Stimulated activated CD4-positive, alpha-beta T cell treated with anti-CD3 and anti-CD28 coated beads, TNF-alpha, amount 100 ng/mL, for 24 hours (primary cell): ENCODE measurements at places on chromosomes 6 and 20.

DNA sequence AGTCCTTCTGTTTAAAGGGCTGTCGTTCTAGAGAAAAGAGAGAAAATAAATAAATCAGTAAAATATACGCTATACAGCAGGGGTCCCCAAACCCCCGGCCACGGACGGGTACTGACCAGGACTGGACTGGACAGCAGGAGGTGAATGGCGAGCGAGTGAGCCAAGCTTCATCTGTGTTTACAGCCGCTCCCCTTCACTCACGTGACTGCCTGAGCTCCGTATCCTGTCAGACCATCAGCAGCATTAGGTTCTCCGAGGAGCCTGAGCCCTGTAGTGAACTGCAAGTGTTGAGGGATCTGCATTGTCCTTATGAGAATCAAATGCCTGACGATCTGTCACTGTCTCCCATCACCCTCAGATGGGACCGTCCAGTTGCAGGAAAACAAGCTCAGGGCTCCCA, 76.5 kb downstream of the ZNF217 start:
- DNase-seq = no peak

DNA sequence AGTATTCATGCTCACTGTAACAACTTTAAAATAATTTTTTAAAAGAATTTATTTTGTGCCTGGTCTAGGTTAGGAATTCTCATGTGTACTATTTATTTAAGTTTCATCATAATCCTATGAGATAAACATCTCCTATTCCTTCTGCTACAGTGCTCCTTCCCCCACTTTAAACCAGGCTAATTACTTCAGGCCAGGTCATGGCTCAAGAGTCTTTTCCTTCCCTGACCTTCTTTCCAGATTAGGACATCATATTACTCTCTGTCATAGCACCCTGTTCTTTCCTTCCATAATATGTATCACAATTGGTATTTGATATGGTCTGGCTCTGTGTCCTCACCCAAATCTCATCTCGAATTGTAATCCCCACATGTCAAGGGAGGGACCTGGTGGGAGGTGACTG, 239.0 kb downstream of the BTBD9 start:
- DNase-seq = no peak

GRCh38 chr6:7087491-7087979, 20.2 kb upstream of the RREB1 start:
- no peak for DNase-seq

DNA sequence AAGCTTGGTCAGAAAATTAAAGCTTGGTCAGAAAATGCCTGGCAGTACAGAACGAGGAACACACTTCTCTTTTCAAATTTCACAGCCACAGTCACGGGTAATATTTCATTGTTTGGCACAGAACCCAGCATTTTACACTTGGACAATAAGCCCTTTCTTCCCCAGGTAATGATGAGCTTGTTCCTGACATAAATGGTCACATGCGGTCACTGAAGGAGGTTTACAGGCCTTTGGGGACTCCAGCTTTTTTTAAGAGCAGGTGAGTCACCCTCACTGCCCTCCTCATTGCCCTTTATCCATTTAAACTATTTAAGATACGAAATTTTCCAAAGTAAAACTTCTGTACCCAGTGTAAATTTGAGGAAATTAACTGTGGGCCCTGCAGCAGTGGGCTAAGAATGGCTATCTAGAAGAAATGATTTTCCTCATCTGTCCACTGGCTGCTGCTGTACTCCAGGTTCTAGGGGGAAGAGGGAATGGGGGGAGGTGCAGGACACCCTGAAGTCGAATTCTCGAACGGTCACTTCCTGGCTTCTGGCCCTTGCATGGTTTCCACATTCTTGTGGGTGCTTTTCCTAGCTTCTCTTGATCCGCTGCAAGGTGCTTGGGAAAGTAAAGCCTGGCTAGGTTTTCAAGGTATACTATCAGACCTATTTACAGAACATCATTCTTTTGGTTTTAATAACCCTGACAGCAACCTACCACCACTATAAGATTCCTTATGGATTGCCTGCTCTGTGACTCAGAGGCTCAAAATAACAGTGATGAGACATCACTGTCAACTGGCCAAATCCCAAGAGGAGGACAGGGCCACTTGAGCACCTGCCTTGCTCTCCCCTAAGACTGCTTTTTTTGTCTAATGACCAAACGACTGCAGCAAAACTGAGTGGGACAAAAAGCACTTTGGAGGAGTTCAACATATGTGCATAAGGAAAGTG, 75.8 kb downstream of the PREP start:
- no peak for DNase-seq

DNA sequence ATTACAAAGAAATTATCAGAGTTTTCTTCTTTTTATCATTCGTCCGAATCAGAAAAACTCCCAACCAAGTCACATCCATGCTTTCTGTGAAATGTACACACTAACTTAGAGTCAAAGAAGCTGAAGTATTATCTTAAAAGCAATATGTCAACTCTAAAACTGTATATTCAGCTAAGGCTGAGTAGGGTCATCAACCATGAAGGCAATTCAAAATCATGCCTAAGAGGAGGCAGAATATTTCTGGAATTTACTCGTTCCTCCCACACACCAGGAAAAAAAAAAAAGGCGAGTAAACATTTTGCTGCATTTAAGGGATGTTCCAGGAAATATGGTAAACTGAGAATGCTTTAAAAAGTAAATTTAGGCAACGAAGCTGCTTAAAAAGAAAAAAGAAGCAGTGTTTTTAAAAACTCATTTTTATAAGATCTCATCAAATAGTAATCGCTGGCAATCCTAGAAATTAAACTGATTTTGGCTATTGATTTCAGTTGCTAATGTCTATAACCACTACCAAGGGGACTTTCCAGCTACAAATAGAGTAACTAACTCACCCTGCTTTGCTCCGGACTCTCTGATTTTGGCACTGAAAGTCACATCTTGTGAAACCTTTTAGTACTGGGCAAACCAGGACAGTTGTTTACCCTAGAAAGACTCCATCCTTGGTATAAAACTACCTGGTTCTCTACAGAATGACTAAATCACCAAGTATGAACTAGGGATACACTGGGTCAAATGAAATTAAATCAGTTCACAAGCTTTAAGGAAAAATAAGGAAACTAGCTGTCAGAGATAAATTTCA, 82.8 kb downstream of the MBOAT1 start:
- DNase-seq = no peak

GRCh38 chr6:139941826-139942225, 567.4 kb upstream of the CITED2 start:
- no peak for DNase-seq

DNA sequence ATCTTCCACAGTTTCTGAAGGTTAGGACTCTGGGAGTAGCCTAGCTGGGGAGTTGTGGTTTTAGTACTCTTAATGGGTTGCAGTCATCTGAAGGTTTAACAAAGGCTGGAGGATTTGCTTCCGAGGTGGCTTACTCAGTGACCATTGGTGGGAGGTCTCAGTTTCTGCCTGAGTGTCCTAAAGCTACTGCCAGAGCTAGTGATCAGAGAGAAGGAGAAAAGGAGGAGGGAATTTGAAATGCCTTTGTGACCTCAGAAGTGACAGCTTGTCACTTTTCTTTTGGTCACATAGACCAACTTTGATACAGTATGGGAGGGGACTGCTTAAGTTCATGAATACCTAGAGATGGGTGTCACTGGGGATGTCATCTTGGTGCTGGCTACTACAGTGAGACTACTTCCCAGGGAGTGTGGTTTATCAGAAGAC, 41.3 kb downstream of the NCOA3 start:
- DNase-seq = no peak

DNA sequence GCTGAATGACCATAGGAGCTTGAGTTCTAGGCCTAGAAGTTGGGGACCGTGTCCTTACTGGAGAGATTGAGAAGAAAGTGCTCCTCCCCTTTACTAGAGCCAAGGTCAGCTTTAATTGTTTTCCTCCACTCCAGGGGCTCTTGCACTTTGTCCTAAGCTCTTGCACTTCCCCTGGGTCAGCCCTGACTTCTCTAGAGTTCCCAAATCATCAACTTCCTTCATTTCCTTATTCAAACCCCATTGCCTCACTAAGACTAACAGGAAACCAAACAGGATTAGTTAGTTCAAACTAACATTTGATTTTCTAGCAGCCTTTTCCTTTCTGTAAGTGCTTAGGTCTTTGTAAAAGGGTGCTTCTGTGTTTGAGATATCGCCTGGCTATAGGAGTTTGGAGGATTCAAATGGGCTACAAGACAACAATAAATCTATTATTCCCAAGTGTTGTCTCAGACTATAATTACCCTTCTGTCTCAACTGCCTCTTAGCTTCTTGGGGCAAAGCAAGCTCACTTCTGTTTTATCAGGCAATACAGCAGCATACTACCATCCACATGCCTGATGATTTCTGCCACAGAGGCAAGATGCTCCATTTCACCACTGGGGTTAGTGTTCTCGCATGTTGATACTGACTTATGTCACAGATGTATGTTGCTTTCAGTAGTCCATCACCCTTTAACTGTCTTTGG, 12.8 kb upstream of the DTNBP1 start:
- no peak for DNase-seq
